PC-9 (cell line): ENCODE measurements at places on chromosomes 3 and 15.
A peak's percentile ranks its signal among the peaks of the same experiment; 100 is the strongest.

DNA sequence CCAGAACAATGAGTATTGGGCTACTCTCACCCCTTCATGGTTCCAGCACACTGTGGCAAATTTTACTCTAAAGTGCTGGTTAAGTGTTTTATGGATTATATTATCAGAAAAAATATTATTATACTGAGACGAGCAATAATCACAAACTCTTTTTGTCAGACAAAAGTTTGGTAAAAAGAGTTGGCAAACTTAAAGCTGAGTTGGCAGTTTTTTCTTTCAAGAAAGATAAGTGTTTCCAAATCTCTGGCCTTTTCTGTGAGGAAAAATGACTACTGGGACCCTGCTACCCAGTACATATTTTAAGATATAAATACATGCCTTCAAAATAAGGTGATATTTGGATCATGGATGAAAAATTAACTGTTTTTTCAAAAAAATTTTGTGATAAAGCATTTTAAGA lies 471.5 kb upstream of the IL12A start:
- no peak overlapping the region for H3K27ac ChIP-seq
- H3K36me3 ChIP-seq, result no peaks in the 10 kb centered on the region
- no peaks in the 10 kb centered on the region for H3K4me1 ChIP-seq
- DNase-seq, result no peak

GRCh38 chr15:34018021-34018645 lies 20.9 kb downstream of the AVEN start:
- no peak overlapping the region for H3K4me3 ChIP-seq
- no peaks in the 10 kb centered on the region for H3K4me1 ChIP-seq
- no peaks in the 10 kb centered on the region for H3K36me3 ChIP-seq
- DNase-seq, result no peak
- no peaks in the 10 kb centered on the region for H3K27me3 ChIP-seq
- no peak overlapping the region for H3K27ac ChIP-seq

DNA sequence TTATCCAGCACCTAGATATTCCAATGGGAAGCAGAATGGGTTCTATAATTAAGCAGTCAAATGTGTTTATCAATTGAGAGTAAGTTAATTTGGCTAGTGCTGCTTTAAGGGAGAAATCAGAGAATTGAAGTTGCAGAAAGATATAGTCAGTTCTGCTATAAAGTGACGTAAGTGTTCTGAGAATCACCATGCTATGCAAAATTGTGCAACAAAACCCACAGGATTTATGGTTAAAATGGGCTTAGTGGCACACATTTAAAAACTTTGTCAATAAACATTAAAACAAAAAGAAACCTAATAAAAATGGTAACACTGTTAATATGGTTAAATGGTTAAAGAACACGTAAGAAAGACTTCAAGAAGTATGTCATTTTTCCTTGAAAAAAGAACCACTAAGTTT lies 74.5 kb downstream of the TMEM108 start:
- no peak for DNase-seq
- H3K4me1 ChIP-seq, result no peaks in the 10 kb centered on the region

GRCh38 chr3:125022206-125022605 lies 33.6 kb downstream of the HEG1 start:
- H3K4me3 ChIP-seq, result no peak overlapping the region
- H3K36me3 ChIP-seq, result no peaks in the 10 kb centered on the region
- H3K4me1 ChIP-seq, result no peaks in the 10 kb centered on the region
- H3K27me3 ChIP-seq, result no peaks in the 10 kb centered on the region
- no peak overlapping the region for H3K27ac ChIP-seq

DNA sequence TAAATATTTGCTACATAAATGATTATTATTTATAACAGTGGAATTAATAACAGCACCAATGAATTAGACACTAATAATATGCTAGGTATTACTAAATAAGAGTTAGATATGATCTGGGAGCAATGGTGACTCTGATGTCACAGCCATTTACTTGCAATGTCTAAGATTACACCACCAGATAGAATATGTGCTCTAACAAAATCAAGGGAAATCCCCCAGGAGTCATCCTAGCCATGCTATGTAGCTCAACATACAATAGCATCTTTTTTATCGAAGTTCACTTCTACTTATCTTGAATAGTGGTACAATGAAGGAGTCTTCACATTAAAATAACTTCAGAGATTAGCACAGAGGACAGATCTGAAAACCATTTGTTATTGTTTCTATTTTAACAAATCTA lies 154.0 kb downstream of the FMN1 start:
- no peaks in the 10 kb centered on the region for H3K36me3 ChIP-seq
- no peaks in the 10 kb centered on the region for H3K27me3 ChIP-seq
- no peaks in the 10 kb centered on the region for H3K4me1 ChIP-seq

DNA sequence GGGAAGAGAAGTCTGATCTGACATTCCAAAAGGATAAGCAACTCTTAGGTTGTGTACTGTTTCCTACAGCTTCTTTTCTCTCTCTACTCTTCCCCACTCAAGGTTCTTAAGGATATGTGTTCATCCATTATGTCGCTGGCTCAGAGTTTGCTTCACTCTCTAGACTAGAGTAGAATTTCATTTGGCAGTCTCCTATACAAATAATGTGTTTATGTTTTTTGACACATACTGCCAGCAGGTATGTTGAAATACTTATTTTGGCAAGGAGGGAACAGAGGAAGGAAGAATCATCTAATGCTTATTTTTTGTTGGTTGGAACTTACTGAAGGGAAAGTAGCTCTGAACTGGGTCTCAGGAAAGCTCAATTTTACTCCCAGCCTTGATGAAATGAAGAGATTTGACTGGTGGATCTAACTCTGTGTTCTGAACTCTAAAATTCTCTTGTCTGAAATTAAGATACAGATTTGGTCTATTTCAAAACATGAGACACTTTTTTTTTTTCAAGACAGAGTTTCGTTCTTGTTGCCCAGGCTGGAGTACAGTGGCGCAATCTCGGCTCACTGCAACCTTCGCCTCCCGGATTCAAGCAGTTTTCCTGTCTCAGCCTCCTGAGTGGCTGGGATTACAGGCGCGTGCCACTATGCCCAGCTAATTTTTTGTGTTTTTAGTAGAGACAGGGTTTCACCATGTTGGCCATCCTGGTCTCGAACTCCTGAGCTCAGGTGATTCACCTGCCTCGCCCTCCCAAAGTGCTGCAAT lies 7.6 kb upstream of the EMC3 start:
- no peak overlapping the region for H3K4me3 ChIP-seq
- 0 out of 2 replicates have a peak, but pooled peaks cover 4% of the 10 kb centered on the region for H3K36me3 ChIP-seq
- DNase-seq, result no peak
- H3K27me3 ChIP-seq, result no peaks in the 10 kb centered on the region
- no peaks in the 10 kb centered on the region for H3K4me1 ChIP-seq
- H3K27ac ChIP-seq, result 0 out of 2 replicates have a peak overlapping the region, but pooled peaks have one; percentile 21

- H3K36me3 ChIP-seq, result peaks cover 3% of the 10 kb centered on the region; the same call in 1 of the 2 replicates
- peak overlapping the region; percentile 97 for H3K27ac ChIP-seq
- no peak overlapping the region for H3K4me3 ChIP-seq
- no peaks in the 10 kb centered on the region for H3K27me3 ChIP-seq
Observed at GRCh38 chr15:71335591-71335990, 220.3 kb downstream of the THSD4 start.

- no peaks in the 10 kb centered on the region for H3K27me3 ChIP-seq
- H3K4me1 ChIP-seq, result peaks cover 19% of the 10 kb centered on the region
- no peak for DNase-seq
- H3K4me3 ChIP-seq, result peak overlapping the region; percentile 69
- H3K27ac ChIP-seq, result peak overlapping the region; percentile 63
Observed at GRCh38 chr3:44339181-44340057, 853 bp downstream of the TCAIM start.

- no peak overlapping the region for H3K27ac ChIP-seq
- H3K27me3 ChIP-seq, result no peaks in the 10 kb centered on the region
- no peaks in the 10 kb centered on the region for H3K36me3 ChIP-seq
- no peak overlapping the region for H3K4me3 ChIP-seq
- DNase-seq, result no peak
Observed at GRCh38 chr3:154486949-154487348, 57.0 kb upstream of the GPR149 start.

DNA sequence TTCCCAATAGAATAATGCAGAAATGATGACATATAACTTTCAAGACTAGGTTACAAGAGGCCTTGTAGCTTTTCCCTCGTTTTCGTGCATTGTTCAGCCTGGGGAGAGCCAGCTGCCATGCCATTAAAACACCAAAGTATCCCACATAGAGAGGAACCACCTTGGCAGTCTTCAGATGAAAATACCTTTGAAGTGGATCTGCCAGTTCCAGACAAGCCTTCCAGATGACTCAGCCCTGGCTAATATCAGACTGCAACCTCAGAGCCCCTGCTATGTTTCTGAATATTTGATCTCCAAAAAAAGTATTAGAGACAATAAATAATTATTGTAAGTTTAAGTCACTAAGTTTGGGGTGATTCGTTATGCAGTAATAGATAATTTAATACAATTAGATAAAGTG lies 294.3 kb upstream of the GBE1 start:
- no peak overlapping the region for H3K27ac ChIP-seq
- H3K36me3 ChIP-seq, result no peaks in the 10 kb centered on the region
- no peaks in the 10 kb centered on the region for H3K4me1 ChIP-seq
- DNase-seq, result peak; percentile 21
- no peaks in the 10 kb centered on the region for H3K27me3 ChIP-seq
- H3K4me3 ChIP-seq, result no peak overlapping the region

DNA sequence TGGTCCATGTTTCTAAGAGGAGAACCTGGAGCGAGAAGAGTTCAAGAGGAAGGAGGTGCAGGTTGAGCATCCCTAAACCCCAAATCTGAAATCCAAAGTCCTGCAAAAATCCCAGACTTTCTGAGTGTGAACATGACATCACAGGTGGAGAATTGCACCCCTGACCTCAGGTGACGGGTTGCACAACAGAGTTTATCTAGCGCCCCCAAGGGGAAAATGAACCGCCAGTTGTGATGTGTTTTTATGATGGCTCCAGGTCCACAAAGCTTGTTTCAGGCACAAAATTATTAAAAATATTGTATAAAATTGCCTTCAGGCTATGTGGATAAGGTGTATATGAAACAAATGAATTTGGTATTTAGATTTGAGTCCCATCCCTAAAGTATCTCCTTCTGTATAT lies 420.0 kb downstream of the GABRB3 start:
- H3K4me3 ChIP-seq, result no peak overlapping the region
- no peaks in the 10 kb centered on the region for H3K36me3 ChIP-seq
- no peaks in the 10 kb centered on the region for H3K4me1 ChIP-seq
- peaks cover 4% of the 10 kb centered on the region; the same call in 1 of the 2 replicates for H3K27me3 ChIP-seq

DNA sequence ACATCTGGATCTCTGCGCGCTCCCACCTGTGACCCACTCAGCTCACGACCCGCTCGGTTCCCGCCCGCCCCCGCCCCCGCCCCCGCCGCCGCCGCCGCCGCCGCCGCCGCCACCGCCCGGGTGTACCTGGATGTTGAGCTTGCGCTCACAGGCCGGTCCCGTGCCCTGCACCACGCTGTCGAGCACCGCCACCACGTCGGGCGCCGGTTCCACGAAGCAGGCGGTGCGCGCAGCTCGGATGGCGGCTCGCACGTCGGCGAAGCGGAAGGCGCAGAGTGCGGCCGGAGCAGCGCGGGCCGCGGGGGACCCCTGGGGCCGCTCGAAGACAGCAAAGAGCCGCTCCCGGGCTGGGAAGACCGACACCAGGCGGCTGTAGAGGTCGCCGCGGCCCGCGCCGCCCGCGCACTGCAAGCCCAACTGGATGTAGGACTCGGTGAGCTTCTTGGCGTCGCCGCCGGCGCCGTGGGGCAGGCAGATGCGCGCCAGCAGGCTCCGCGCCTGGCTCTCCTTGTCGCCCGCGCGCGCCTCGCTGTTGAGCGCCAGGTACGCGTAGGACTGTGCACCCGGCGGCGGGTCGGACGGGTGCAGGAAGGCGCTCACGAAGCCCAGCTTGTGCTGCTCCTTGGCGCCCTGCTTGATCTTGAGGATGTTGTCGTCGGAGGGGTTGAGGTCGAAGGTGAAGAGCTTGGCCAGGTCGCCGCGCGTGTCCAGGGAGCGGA lies 1.1 kb downstream of the PLXND1 start:
- no peak overlapping the region for H3K27ac ChIP-seq
- peak overlapping the region; percentile 71 for H3K4me3 ChIP-seq
- H3K27me3 ChIP-seq, result peaks cover 9% of the 10 kb centered on the region; the same call in 1 of the 2 replicates
- no peak for DNase-seq

DNA sequence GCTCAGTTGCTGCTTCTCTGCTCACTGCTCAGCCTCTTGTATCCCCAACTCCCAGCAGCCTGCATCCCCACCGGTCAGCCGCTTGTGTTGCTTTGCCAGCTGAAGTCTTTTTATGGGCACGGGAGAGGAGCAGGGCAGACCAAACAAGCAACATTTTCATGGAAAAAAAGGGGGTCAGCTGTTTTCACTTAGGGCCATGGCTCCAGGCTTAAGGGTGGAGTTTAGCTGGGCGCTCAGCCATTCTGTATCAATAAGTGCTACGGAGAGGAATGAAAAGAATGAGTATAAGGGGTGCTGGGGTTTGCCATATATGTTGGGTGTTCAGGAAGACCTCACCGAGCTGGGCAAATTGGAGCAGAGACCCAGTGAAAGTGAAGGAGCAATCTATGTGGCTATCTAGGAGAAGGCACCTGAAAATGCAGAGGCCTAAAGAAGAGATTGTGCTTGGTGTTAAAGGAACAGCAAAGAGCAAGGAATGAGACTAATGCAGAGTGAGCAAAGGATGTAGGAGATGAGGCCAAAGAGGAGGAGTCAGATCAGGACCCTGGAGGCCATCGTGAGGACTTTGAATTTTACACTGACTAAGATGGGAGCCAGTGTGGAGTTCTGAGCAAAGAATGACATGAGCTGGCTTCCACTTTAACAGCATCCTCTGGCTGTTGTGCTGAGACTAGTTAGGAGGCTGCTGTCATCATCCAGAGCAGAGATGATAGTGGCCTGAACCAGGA lies 16.6 kb upstream of the IREB2 start:
- no peak for DNase-seq
- no peaks in the 10 kb centered on the region for H3K4me1 ChIP-seq
- no peak overlapping the region for H3K4me3 ChIP-seq

DNA sequence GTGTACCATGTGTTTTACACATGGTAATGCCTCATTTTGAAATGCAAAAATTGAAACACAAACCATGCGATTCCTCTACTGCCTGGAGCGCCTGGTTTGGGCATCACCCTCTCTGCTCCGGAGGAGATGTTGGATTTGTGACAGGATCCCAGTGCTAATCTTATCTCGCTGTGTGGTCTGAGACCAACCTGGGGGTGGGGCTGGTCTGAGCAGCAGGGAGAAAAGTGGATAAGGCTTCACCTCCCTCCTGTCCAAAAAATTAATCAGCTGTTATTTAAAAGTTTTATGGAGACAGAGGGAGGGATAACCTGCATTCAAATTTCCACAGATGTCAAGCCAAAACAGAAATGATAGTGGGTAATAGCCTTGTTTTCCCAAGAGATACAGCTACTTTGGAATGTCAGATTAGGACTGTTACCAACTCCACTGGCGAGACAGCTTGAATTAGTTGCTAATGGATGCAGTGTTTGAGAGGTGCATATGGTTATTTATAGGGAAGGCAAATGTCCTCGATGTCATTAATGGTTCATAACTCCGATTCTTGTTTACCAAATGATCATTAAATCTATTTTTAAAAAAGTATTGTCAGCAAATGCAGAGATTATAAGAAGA lies 54.0 kb upstream of the SKOR1 start:
- DNase-seq, result no peak
- no peak overlapping the region for H3K27ac ChIP-seq
- no peak overlapping the region for H3K4me3 ChIP-seq
- H3K27me3 ChIP-seq, result no peaks in the 10 kb centered on the region

- no peaks in the 10 kb centered on the region for H3K4me1 ChIP-seq
- H3K27ac ChIP-seq, result no peak overlapping the region
- no peaks in the 10 kb centered on the region for H3K27me3 ChIP-seq
- no peak for DNase-seq
- H3K4me3 ChIP-seq, result no peak overlapping the region
Observed at GRCh38 chr15:58046467-58046866, 19.0 kb downstream of the ALDH1A2 start.
